Foreskin keratinocyte (primary cell): ENCODE measurements at places on chromosomes 3 and 15. TPM values are rescaled to one million over a fixed set of nuclear protein-coding genes. Genes with fewer than 3 reads are reported as not detected.

DNA sequence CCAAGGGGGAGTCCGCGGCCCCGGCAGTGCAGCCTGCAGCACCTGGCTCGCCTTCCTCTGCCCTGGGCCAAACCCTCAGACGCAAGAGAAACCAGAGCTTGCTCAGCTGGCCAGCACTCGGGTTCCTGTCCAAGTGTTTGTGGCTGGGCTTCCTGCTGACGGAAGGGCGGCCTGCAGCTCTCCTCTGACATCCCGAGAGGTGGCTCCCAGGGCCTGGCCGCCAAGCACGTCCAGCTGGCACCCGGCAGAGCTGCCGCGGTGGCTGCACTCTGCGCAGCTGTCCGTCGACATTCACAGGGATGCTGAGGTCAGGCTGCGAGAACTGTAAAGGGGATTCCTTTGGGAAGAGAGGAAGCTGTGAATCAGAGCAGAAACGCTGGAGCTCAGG lies 85.6 kb downstream of the CPN2 start:
- DNase-seq: no peak

DNA sequence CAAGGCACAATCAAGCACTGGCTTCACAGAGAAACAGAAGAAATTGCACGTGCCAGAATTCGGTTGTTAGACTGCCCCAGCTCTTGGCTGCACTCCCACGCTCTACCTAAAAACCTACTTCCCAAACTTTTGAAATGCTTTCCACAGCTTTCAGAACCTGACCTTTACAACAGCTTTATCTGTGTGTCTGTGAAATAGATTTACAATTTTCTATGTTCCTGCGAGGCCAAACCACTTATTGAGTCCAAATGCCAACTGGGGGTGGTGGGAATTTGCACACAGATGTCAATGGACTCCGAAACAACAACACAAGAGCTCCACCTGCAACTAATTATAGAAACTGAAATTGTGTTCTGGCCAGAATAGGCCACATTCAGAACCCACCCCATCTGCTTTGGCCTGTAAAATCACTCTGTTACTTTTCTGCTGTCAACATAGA lies 44.6 kb downstream of the ERC2 start:
- no peak for DNase-seq

GRCh38 chr3:156820692-156821080 lies 5.5 kb upstream of the LEKR1 start:
- no peak for DNase-seq

DNA sequence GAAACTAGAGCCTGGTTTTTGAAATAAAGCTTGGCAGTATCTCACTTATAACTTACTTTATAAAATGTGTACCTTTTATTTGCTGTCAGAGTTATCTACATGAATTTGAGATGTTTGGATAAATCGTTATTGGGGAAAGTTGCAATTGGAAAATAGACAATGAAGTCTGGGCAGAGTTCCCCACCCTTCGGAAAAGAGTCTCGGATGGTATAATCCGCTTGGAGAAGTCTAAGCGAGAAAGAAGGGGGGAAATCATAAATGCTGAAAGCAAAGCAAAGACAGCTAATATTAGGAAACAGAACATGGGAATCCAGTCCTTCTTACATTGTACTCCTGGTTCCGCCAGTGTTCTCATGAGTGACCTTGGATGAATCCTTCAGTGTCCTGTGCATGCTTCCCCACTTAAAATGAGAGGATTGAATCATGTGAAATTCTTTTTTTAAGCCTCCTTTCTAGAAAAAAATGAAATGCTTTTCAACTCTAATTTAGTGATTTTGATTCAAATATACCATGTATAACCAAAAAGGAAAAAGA lies 162.4 kb downstream of the ATG7 start:
- no peak for DNase-seq

- DNase-seq: no peak
Observed at GRCh38 chr3:98732286-98733052, 30.7 kb upstream of the ST3GAL6 start.

GRCh38 chr3:42552830-42553229 lies 28.9 kb downstream of the SEC22C start:
- DNase-seq: no peak

GRCh38 chr3:35194666-35195065 lies 444.7 kb upstream of the ARPP21 start:
- peak; percentile 1 for DNase-seq

GRCh38 chr3:37934631-37935289 lies 55.8 kb upstream of the VILL start:
- no peak for DNase-seq

GRCh38 chr3:148739720-148740119 lies 42.0 kb downstream of the AGTR1 start:
- no peak for DNase-seq

DNA sequence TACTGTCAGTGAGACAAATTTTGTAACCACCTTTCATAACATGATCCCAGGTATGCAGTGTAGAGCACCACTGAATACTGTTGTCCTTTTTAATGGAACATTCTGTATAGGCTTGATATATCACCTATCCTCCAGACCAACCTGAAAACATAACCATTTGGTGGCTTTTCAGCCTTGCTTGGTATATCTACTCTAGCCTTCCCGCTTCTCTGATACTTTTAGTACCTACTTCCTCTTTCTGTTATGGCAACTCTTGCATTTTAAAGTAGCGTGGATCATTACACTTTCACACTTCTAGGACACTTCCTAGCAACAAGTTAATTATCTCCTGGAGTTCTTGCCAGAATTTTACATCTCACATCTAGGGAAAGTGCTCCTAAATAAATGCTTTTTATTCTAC lies 226.6 kb upstream of the ROBO1 start:
- no peak for DNase-seq

- peak; percentile 45 for DNase-seq
Observed at GRCh38 chr15:43776101-43776717, 557 bp downstream of the ELL3 start.

DNA sequence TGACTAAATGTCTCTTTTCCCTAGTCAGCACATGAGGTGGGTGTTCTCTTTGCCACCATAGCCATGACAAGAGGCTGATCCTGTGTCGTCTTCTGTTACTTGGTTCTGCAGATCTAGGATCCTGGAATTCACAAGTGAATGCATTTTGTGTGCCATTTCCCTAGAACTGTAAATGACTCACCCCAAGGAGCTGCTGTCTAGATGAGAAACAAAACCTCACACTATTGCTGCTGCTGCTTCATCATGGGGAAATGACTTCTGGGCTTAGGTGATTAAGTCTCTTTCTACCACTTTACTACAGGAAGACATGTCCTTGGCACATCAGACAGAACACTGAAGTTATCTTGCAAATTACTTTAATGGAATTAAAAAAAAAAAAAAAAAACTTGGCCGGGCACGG lies 54.9 kb downstream of the SLCO3A1 start:
- DNase-seq: peak; percentile 64

DNA sequence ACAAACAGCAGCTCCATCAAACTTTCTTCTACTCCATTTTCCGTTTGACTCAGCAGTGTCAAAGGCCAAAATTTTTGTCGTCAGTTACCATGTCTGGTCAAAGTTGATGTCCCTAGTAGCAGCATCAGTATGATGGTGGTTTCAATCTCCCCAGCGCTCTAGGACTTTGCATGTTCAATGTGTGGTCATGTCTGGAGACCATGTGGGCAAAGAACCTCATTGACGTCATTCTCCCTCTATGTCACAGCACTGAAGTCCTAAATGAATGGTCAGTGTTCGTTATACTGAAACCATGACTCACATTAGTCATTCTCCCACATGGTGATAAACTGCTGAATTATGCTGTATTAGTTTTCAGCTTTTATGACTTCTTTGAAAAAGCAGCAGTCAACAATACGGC lies 23.2 kb downstream of the SHC4 start:
- peak; percentile 94 for DNase-seq

GRCh38 chr3:123341871-123342630 lies 106.8 kb downstream of the ADCY5 start:
- no peak for DNase-seq

GRCh38 chr3:43246976-43247375 lies 39.4 kb upstream of the SNRK start:
- no peak for DNase-seq

OR5K1 gene
- not detected in 2 replicates for total RNA-seq

FOXL2NB gene
- total RNA-seq: 0.25 and 0.92 TPM in 2 replicates

CFAP100 gene
- total RNA-seq: not detected in 2 replicates
